Body of pancreas (tissue), 4 donors: ENCODE measurements at places on chromosomes 1 and 21.
A peak's percentile ranks its signal among the peaks of the same experiment; 100 is the strongest.

- H3K27me3 ChIP-seq = no peaks in the 10 kb centered on the region
- peak overlapping the region; percentile 46 for H3K27ac ChIP-seq
- peak; percentile 61 for DNase-seq
- H3K4me1 ChIP-seq = peaks cover 8% of the 10 kb centered on the region
- no peaks in the 10 kb centered on the region for H3K36me3 ChIP-seq
Observed at GRCh38 chr1:19651141-19651737, 7.1 kb downstream of the NBL1 start.

GRCh38 chr1:222224636-222225315 is 323.1 kb downstream of the HHIPL2 start:
- no peak overlapping the region for H3K4me3 ChIP-seq
- no peaks in the 10 kb centered on the region for H3K36me3 ChIP-seq
- H3K27ac ChIP-seq = no peak overlapping the region
- H3K4me1 ChIP-seq = no peaks in the 10 kb centered on the region

- H3K4me1 ChIP-seq = peaks cover 12% of the 10 kb centered on the region
- no peak for DNase-seq
- H3K27me3 ChIP-seq = no peaks in the 10 kb centered on the region
- peaks cover 1% of the 10 kb centered on the region for H3K36me3 ChIP-seq
- no peak overlapping the region for H3K27ac ChIP-seq
Observed at GRCh38 chr21:36960676-36961284, 5.7 kb downstream of the HLCS start.

- H3K4me3 ChIP-seq = no peak overlapping the region
- no peaks in the 10 kb centered on the region for H3K36me3 ChIP-seq
- DNase-seq = no peak
- H3K27me3 ChIP-seq = no peaks in the 10 kb centered on the region
Observed at GRCh38 chr1:181386951-181387350, 96.4 kb upstream of the CACNA1E start.

GRCh38 chr1:203381151-203381751 is 30.3 kb upstream of the FMOD start:
- no peaks in the 10 kb centered on the region for H3K36me3 ChIP-seq
- no peak for DNase-seq
- no peak overlapping the region for H3K27ac ChIP-seq
- H3K27me3 ChIP-seq = no peaks in the 10 kb centered on the region
- no peak overlapping the region for H3K4me3 ChIP-seq
- no peaks in the 10 kb centered on the region for H3K4me1 ChIP-seq

GRCh38 chr1:52533713-52534112 is 19.2 kb downstream of the TUT4 start:
- H3K36me3 ChIP-seq = no peaks in the 10 kb centered on the region
- DNase-seq = no peak

DNA sequence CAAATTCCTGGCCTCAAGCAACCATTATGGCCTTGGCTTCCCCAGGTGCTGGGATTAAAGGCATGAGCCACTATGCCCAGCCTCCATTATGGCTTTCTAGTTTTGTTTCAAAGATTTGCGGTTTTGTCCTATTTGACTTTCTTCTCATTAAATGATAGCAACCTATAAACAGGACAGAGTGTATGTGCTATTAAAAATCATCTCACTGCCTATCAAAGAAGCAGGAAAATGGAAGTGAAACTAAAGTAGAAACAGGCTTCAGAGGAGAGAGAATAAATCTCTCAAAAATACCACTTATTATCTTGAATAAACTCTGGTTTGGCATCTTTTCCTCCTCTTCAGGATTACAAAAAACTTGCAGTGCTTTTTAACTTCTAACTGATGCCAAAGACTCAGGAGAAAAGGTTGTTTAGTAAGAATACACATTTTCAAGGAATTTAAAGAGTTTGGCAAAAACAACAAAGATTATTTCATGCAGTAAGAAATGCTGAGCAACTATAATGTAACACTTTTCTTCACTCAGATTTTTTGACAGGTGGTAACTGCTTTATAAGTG is 28.7 kb downstream of the ACBD3 start:
- no peak overlapping the region for H3K27ac ChIP-seq
- DNase-seq = no peak
- H3K4me3 ChIP-seq = no peak overlapping the region

- H3K27me3 ChIP-seq = no peaks in the 10 kb centered on the region
- no peak overlapping the region for H3K27ac ChIP-seq
- H3K4me3 ChIP-seq = no peak overlapping the region
- DNase-seq = no peak
Observed at GRCh38 chr1:233386336-233386735, 58.8 kb downstream of the MAP3K21 start.

- no peak overlapping the region for H3K4me3 ChIP-seq
- H3K36me3 ChIP-seq = no peaks in the 10 kb centered on the region
- H3K27ac ChIP-seq = no peak overlapping the region
- DNase-seq = no peak
- no peaks in the 10 kb centered on the region for H3K27me3 ChIP-seq
- peaks cover 51% of the 10 kb centered on the region for H3K4me1 ChIP-seq
Observed at GRCh38 chr1:156102633-156103511, 11.6 kb upstream of the LMNA start.

GRCh38 chr1:227768125-227768439 is 32.8 kb downstream of the SNAP47 start:
- H3K36me3 ChIP-seq = no peaks in the 10 kb centered on the region
- no peak overlapping the region for H3K27ac ChIP-seq
- no peaks in the 10 kb centered on the region for H3K27me3 ChIP-seq
- DNase-seq = no peak

- H3K4me3 ChIP-seq = no peak overlapping the region
- H3K4me1 ChIP-seq = peaks cover 32% of the 10 kb centered on the region
- H3K27me3 ChIP-seq = no peaks in the 10 kb centered on the region
- H3K36me3 ChIP-seq = no peaks in the 10 kb centered on the region
- H3K27ac ChIP-seq = no peak overlapping the region
Observed at GRCh38 chr1:211896958-211897357, 66.4 kb upstream of the LPGAT1 start.

GRCh38 chr1:244235157-244235556 is 184.1 kb downstream of the ZBTB18 start:
- DNase-seq = no peak
- H3K4me3 ChIP-seq = no peak overlapping the region
- peaks cover 15% of the 10 kb centered on the region for H3K4me1 ChIP-seq
- H3K27ac ChIP-seq = no peak overlapping the region
- H3K36me3 ChIP-seq = no peaks in the 10 kb centered on the region
- no peaks in the 10 kb centered on the region for H3K27me3 ChIP-seq

DNA sequence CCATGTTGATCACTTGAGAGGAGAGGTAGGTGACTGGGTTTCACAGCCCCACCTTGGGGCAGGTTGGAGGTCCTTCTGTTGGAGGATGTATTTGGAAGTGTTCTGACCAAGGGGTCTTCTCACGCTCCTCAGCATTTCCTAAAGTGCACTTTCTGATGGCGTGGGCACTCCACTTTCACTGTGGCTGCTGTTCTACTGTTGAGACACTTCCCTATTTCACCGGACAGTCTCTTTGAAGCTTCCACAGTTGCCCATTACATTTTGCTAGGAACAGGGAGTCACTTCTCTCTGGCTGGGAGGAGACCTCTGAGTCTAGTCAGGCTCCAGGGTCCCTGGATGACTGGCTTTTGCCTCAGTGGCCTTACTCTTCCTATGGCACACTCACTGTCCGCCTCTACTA is 180.0 kb upstream of the LMO4 start:
- no peaks in the 10 kb centered on the region for H3K27me3 ChIP-seq
- H3K4me1 ChIP-seq = no peaks in the 10 kb centered on the region
- H3K27ac ChIP-seq = no peak overlapping the region
- H3K36me3 ChIP-seq = no peaks in the 10 kb centered on the region
- DNase-seq = no peak
- no peak overlapping the region for H3K4me3 ChIP-seq

DNA sequence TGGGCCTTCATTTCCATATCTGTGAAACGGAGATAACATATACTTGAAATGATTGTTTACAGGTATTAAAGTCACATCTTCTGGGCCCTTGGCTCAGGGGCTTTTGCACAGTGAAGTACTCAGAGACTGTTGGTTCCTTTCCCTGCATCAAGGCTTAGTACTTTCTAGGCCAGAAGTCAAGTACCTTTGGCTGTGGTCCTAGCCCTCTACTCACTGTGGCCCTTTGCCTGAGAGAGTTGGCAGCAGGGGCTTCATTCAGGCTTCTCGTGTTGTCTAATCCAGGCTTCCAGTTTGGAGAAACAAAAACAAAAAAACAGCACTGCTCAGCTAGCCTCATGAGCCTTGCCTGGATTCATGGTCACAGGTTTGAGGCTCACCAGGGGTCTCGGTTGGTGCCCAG is 8.1 kb upstream of the DPH2 start:
- no peaks in the 10 kb centered on the region for H3K4me1 ChIP-seq
- H3K36me3 ChIP-seq = no peaks in the 10 kb centered on the region
- no peak overlapping the region for H3K4me3 ChIP-seq
- no peak for DNase-seq
- no peak overlapping the region for H3K27ac ChIP-seq

GRCh38 chr1:206829282-206829681 is 36.1 kb upstream of the IL20 start:
- H3K4me3 ChIP-seq = no peak overlapping the region
- H3K4me1 ChIP-seq = no peaks in the 10 kb centered on the region
- no peak for DNase-seq
- H3K36me3 ChIP-seq = no peaks in the 10 kb centered on the region
- no peak overlapping the region for H3K27ac ChIP-seq
- no peaks in the 10 kb centered on the region for H3K27me3 ChIP-seq

- no peaks in the 10 kb centered on the region for H3K27me3 ChIP-seq
- no peak overlapping the region for H3K4me3 ChIP-seq
- no peak for DNase-seq
- H3K27ac ChIP-seq = no peak overlapping the region
- peaks cover 2% of the 10 kb centered on the region for H3K36me3 ChIP-seq
Observed at GRCh38 chr1:62142496-62142895, 52.2 kb upstream of the L1TD1 start.

DNA sequence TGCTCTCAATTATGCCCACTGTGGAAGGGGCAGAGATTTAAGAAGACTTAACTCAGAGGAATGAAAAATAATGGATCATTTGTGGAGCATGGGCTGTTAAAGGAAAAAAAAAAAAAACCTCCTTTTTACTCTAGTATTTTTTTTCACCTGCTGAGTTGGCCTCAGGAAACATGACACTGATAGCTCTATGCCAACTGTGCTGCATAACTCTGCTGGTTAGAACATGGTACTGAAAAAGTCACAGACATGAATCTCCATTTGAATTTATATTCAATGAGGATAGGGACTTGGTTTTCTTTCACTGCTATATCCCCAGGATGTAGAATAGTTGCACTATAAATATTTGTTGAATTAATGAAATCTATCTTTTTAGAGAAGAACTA is 86.1 kb upstream of the KIAA0040 start:
- no peaks in the 10 kb centered on the region for H3K27me3 ChIP-seq
- no peak overlapping the region for H3K4me3 ChIP-seq
- DNase-seq = no peak
- no peak overlapping the region for H3K27ac ChIP-seq
- no peaks in the 10 kb centered on the region for H3K4me1 ChIP-seq

DNA sequence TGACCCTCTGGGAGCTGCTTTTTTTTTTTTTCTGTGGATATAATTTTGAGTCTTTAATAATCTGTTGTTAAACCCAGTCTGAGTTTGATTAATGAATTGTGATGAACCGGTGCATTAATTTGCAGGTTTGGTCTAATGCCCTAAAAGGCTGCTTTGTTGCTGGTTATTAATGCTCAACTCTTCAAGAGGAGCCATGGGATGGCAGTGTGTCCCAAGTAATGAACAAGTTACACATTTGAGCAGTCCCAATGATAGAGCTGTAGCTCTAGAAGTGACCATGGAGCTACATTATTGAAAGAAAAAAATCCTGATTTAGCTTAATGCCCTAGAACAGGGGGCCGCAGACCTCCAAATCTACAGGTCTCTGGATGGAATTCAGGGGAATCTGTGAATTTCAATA is 53.1 kb downstream of the RWDD3 start:
- DNase-seq = no peak
- H3K27me3 ChIP-seq = no peaks in the 10 kb centered on the region
- H3K36me3 ChIP-seq = no peaks in the 10 kb centered on the region
- no peak overlapping the region for H3K4me3 ChIP-seq
- no peaks in the 10 kb centered on the region for H3K4me1 ChIP-seq
- no peak overlapping the region for H3K27ac ChIP-seq

DNA sequence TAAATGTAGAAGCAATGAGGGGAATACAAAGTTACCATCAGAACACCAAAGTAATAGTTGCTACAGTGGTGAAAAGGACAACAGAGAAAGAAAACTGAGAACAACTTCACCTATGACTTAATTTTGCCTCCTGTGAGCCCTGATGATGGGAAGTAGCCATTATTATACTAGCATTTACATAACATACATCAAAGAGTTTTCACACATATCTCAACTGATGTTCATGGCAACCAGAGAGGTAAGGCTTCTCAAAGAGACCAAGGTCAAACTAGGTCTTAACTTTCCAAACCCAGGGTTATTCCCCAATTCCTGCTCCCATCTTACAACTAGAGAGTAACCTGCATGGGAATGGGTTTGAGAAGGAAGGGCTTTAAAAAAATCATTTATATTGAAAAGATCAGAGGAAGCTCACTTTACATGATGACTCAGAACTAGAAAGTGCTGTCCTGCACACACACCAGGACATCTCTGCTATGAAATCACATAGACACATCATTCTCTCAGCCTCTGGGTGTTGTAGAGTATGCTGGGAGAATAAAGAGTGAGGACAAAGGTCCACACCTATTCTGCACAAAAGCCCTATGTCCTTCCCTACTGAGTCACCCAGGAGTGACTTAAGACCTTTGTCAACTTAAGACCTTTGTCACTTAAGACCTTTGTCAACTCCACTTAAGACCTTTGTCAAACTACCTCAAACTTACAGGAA is 179.7 kb downstream of the TNFSF18 start:
- H3K27me3 ChIP-seq = no peaks in the 10 kb centered on the region
- no peak overlapping the region for H3K4me3 ChIP-seq
- H3K27ac ChIP-seq = no peak overlapping the region
- H3K36me3 ChIP-seq = no peaks in the 10 kb centered on the region

DNA sequence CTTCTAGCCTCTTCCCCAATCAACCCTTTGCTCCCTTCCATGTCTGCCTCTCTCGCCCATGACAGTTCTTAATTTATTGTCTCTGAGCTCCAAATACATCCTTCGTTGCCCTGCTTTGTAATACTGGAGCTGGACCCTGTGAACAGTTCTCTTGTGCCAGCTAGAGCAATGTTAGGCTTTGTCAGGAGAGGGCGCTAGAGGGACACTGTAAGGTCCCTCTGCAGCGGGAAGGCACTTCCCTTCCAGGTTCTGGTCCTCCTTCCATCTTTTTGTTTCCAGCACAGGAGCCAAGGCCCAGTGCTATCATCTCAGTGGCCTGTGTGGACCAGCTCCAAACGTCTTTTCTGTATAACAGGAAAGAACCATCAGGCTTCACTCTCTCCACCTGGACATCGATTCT is 95.9 kb downstream of the PTPRU start:
- H3K27ac ChIP-seq = no peak overlapping the region
- H3K27me3 ChIP-seq = no peaks in the 10 kb centered on the region
- no peaks in the 10 kb centered on the region for H3K36me3 ChIP-seq
- peaks cover 8% of the 10 kb centered on the region for H3K4me1 ChIP-seq
- H3K4me3 ChIP-seq = no peak overlapping the region

- no peak for DNase-seq
- H3K27ac ChIP-seq = no peak overlapping the region
- H3K36me3 ChIP-seq = no peaks in the 10 kb centered on the region
- H3K4me1 ChIP-seq = no peaks in the 10 kb centered on the region
Observed at GRCh38 chr1:76352741-76353435, 278.3 kb downstream of the ST6GALNAC3 start.

GRCh38 chr1:12170263-12170671 is 3.5 kb downstream of the TNFRSF1B start:
- DNase-seq = no peak
- H3K4me3 ChIP-seq = no peak overlapping the region
- H3K27me3 ChIP-seq = no peaks in the 10 kb centered on the region
- no peaks in the 10 kb centered on the region for H3K36me3 ChIP-seq
- H3K4me1 ChIP-seq = peaks cover 11% of the 10 kb centered on the region
